Stimulated activated CD4-positive, alpha-beta T cell treated with anti-CD3 and anti-CD28 coated beads, Interleukin-1b, Interleukin-23, amount 100 ng/mL, for 24 hours (primary cell): ENCODE measurements at places on chromosomes 5 and 9.

DNA sequence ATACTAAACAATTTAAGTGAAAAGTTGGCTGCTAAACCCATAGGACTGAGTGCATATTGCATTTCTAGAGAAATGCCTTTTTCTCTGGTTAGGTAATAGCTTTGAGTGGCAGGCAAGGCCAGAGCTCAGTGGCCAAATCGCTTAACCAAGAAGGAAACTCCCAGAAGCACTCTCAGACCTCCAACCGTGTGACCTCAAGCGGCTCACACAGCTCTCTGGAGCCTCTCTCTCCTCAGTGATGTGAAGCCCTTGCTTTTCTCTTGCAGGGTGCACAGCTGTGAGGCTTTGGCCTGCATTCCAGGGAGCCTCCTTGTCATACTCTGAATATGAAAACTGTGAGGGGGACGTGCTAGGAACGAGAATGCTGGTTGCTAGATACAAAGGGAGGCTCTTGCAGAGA lies 106.7 kb downstream of the INSYN2B start:
- no peak for DNase-seq

DNA sequence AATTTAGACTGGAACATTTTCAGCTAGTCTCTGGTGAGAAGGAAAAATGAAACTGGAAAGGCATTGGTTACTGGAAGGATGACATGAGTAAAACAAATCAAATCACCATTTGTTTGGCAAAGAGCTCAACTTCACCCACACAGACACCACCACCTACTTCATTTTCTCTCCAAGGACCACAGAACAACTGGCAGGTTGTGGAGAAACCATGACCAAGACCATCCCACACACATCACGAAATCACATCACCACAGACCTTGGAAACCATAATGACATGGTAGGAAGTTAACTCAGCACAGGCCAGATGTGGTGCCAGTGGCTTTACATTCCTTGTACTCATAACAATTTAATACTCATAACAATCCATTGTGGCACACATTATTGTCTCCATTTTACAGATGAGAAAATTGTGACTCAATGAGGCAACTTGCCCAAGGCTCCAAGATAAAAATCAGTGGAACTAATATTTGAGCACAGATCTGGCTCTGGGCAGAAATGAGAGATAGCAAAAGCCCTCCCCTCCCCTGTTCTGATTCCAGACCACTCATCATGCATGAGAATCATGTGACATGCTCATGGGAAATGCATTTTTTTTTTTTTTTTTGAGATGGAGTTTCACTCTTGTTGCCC lies 7.5 kb downstream of the OR1K1 start:
- no peak for DNase-seq

GRCh38 chr5:168234133-168234532 lies 57.3 kb upstream of the WWC1 start:
- no peak for DNase-seq

GRCh38 chr9:133130685-133131244 lies 9.7 kb upstream of the RALGDS start:
- no peak for DNase-seq

DNA sequence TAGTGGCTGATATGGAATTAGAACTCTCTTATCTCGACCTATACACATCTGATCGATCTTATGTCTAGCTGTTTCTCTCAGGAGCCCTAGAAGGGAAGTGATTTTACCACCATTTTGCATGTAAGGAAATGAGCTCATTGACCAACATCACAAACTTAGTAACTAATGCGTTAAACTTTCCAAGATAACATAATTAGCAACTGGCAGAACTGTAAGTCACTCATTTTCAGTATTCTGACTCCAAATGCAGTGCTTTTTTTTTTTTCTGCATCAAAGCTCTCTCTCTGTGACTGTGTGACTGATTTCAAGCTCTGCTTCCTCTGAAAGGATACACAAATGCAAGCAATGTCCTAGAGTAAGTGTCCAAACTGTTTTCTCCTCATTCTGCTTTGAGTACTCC lies 68.1 kb upstream of the FBXL7 start:
- no peak for DNase-seq

DNA sequence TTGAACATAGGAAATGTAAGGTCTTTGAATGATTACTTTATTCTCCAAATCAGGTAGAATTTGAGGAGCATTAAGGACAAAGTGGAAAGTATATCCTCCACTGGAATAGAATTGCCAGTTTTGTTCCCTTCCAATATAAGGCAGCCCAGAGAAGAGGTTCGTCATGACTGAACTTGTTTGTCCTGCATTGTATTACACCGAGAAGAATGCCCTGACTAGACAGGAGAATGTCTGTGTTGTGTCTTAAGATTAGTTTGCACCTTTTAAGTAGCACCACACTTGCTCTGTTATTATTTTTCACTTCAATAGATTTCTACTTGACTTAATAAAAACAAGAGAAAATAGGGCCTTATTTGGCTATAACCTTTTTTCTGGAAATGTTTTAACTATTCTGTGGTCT lies 586.2 kb upstream of the PTGER4 start:
- no peak for DNase-seq

GRCh38 chr5:30387974-30388632 lies 805.4 kb upstream of the CDH6 start:
- DNase-seq: no peak

DNA sequence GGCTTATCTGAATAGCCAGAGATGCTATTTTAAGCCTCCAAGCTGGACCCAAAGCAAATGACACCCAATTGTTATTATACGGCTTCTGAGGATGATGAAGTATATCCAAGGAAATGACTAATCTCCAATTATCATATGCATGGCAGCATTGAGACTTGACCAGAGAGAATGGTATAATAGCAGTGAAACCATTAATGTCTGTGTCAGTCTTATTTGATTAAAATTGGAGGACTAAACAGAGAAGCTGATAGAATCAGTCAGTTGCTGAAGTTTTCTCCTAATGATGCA lies 200.5 kb downstream of the EFNA5 start:
- DNase-seq: no peak

- no peak for DNase-seq
These were observed 207.7 kb downstream of the SREK1 start for GRCh38 chr5:66351813-66352212.

GRCh38 chr5:100852988-100853449 lies 50.1 kb downstream of the ST8SIA4 start:
- DNase-seq: no peak

DNA sequence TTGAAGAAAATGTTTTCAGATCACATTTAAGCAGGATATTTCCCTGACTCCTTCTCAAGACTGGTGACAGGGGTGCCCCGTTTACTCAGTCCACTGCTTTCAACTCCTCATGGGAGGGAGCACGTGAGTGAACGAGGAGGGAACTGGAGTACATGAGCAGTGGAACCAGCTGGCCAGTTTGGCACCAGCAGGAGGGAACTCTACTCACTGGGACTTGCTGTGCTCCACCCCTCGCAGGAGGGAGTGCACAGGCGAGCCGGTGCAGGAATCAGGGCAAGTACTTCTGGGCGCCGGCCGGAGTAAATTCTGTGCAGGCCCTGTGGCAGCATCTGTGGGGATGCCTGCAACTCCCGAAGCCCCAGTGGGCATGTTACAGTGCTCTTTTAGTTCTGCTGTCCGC lies 1941.1 kb upstream of the C9orf72 start:
- DNase-seq: no peak

- no peak for DNase-seq
These were observed 45.0 kb downstream of the DBH start for GRCh38 chr9:133680976-133681657.

DNA sequence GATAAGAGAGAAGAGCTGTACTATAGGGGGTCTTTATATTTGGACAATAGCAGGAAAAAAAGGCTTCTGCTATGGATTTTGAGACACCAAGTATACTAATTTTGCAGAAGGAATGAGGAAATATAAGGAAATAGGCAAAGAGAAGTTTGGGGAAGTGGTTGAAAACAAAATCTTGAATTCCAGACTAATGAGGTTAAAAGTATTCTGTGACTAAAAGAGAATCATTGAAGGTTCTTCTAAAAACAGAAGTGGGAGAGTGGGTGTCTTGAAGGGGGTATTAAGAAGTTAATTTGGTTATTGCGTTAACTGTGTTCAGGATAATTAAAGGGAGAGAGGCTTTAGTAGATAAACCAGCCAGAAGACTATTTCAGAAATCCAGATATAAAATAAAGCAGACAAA lies 148.7 kb downstream of the RFK start:
- no peak for DNase-seq

GRCh38 chr5:43320846-43321245 lies 7.6 kb upstream of the HMGCS1 start:
- DNase-seq: no peak

- DNase-seq: no peak
These were observed 67.9 kb upstream of the SAP30L start for GRCh38 chr5:154377754-154378533.

DNA sequence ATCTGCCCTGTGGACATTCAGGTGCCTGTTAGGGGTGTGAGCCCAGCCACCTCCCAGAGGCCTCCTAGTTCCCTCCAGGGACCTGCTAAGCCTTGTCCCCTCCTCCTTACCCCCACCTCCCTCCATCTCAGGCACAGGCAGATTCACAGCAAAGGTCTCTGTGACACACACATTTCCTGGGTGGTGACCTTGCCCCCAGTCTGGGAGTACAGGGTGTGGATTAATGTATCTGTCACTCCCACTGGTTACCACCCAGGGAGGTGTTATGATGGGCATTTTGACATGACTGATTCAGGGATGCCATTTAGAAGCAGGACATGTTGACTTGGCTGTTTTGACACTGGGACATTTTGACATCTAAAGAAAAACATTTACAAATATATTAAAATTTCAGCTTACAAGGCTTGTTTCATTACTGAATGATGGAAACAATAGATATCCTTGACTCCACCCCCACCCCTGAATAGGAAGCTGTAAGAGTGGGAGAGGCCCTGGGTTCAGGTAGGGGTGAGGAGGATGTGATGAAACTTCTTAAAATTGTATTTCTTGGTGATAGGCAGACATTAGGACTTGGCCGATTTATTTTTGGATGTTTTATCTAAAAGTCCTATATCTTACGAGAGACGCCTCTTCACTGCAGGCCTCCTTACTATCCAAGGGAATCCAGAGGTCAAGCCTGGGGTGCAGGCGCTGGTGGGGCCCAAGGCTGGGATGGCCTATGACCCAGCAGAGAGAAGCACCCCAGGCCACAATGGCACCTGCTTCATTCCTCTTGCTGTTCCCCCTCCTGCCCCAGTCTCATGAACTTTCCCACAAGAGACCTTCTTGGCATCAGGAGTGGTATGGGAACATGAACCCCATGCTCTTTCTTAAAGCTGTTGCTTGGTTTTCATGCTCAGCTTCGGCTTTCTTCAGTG lies 101.9 kb downstream of the MACROH2A1 start:
- DNase-seq: no peak

DNA sequence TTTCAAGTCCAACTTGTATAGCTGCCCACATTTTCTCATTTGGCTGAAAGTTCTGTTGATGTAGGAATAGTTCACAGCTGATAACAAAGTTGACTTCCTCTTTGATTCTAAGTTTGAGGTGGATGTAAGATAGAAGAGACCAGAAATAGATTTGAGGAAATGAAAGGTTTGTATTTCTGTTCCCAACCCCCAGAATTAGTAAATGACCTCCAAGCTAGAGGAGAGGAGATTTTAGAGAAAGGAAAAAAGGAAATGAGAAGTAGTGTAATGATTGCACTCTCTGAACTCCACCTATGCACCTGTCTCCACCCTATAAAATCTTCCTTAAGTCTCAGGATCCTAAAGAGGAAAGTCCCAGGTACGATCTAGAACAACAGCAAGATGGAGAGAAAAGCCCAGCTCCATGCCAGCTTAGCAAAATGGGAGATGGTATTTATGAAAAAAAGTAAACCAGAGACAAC lies 130.4 kb upstream of the POC5 start:
- DNase-seq: no peak

- DNase-seq: no peak
These were observed 20.6 kb downstream of the OLFML2A start for GRCh38 chr9:124797343-124798103.
